ENCODE measurements at places on chromosomes 7 and 10.

- no peak for DNase-seq
Measured at GRCh38 chr7:117347962-117348672, 25.3 kb upstream of the WNT2 start.

GRCh38 chr10:31596765-31597164 lies 277.7 kb downstream of the ZEB1 start:
- no peak for DNase-seq

GRCh38 chr7:128236924-128237586 lies 4.0 kb upstream of the LEP start:
- no peak for DNase-seq

- DNase-seq = peak; percentile 21
Measured at GRCh38 chr7:17640730-17641377, 299.4 kb downstream of the SNX13 start.

DNA sequence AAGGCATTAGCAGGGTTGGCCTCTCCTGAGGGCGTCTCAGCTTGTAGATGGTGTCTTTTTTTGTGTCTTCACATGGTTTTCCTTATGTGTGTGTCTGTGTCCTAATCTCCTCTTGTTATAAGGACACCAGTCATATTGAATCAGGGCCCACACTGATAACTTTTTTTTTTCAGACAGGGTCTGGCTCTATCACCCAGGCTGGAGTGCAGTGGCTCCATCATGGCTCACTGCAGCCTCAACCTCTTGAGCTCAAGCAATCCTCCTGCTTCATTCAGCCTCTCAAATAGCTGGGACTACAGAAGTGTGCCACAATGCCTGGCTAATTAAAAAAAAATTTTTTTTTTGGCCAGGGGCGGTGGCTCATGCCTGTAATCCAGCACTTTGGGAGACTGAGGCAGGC lies 41.3 kb upstream of the KMT2C start:
- no peak for DNase-seq

GRCh38 chr7:86964973-86965726 lies 94.3 kb downstream of the ELAPOR2 start:
- no peak for DNase-seq

- no peak for DNase-seq
Measured at GRCh38 chr7:104005197-104005596, 15.7 kb upstream of the RELN start.

DNA sequence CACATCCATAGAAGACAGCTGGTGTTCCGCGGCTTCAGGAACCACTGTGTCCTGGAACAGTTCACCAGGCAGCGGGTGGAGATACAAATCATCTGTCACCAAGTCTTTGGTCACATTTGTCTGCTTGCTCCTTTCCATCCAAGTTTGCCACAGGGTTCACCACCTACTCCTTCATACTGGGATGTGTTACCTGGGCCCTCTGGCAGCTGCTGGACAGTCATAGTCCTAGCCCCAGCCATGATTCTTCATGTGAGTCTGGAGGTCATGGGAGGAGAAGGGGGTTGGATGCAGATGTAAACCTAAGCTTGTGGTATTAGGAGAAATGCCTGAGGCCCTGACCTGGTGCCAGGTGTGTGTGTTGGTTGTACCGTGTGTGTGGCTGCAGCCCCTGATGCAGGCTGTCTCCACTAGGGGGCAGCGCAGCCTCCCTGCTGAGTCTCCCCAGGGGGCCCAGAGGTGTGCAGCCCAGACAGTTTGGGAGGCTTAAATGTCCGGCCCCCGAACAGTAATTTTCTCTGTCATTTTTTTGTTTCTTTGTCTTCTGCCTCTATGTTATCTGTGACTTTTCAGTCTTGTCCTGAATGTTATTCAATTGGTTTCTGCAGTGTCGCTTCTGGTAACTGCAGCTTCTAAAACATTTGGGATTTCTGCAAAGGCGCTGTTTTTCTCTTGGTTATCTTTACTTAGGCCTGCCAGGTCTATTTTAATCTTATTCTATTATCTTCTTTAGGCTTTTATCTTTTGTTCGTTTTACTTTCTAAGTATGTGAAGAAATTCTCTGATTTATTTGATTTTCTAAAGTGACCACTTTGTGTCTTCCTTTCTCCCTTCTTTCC lies 14.8 kb downstream of the NPS start:
- no peak for DNase-seq

- DNase-seq = no peak
Measured at GRCh38 chr10:129438024-129438423, 29.0 kb upstream of the MGMT start.

- DNase-seq = peak; percentile 49
Measured at GRCh38 chr10:43287056-43288007, 20.5 kb upstream of the RASGEF1A start.

GRCh38 chr7:159067576-159068487 lies 76.8 kb downstream of the VIPR2 start:
- no peak for DNase-seq

DNA sequence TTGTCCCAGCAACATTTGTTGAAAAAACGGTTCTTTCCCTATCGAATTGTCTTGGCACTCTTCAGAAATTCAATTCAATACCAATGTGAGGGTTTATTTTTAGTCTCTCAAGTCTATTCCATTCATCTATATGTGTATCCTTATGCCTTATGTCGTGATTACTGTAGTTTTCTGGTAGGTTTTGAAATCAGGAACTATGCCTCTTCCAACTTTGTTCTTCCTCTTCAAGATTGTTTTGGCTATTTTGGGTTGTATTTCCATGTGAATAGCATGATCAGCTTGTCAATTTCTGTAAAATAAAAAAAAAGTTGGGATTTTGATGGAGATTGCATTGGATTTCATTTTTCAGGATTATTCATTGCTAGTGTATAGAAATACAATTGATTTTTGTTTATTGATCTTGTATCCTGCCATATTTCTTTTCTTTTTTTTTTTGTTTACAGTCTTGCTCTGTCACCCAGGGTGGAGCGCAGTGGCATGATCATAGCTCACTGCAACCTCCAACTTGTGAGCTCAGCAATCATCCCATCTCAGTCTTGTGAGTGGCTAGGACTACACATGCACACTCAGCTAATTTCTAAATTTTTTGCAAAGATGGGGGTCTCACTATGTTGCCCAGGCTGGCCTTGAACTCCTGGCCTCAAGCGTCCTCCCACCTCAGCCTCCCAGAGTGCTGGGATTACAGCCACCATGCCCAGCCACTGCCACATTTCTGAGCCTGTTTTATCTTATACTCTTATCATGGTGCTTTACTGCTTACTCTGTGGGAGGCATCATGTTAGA lies 46.2 kb upstream of the MKLN1 start:
- no peak for DNase-seq

DNA sequence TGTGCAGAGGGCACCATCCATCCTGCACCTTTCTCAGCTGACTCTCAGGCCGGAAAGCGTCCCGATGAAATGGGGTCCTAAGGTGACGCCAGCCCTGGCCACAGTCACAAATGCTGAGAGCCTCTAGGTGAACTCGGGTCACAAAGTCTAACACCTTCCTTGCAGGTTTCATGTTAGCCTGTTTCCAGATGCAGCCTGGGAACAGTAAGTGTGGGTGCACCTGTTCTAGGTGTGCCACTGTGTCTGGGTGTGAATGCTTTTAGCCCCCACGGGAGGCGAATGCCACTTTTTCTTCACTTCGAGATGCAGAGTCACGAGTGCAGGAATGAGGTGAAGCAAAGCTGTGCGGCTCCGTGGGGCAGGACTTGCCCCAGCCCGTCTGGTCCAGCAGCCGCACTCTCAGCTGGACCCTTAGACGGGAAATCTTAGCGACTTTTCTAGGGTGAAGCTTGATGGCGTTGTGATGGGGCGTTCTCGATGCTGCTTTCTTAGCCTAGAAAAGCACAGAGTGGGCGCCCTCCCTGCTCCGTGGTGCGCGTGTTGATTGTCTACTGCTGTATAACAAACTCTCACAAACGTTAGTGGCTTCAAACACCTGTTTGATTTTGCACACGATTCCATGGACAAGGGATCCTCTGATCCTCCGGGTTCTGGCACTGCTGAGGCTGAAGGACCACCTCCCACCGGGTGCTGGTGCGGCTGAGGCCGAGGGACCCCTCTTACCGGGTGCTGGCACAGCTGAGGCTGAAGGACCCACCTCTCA lies 13.6 kb upstream of the VIPR2 start:
- DNase-seq = no peak

GRCh38 chr10:23630885-23631284 lies 192.0 kb downstream of the OTUD1 start:
- DNase-seq = no peak

GRCh38 chr10:89909752-89910151 lies 208.4 kb downstream of the KIF20B start:
- no peak for DNase-seq

DNA sequence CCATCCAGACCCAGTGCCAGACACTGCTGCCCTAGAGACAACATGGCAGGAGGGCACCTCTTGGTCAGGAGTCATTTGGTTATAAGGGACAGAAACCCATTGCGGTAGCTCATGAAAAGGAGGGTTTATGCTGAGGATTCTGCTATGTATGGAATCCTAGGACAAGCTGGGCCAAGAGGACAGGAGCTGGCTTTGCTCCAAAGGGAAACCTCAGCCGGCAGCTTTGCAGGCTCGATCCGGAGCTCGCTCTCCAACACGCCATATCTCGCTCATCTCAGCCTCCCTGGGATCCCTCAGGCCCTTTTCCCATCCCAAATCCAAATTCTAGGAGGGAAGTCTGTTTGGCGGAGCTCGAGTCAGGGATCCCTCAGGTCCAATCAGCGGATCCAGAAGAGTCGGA lies 345.7 kb downstream of the GLRX3 start:
- no peak for DNase-seq

DNA sequence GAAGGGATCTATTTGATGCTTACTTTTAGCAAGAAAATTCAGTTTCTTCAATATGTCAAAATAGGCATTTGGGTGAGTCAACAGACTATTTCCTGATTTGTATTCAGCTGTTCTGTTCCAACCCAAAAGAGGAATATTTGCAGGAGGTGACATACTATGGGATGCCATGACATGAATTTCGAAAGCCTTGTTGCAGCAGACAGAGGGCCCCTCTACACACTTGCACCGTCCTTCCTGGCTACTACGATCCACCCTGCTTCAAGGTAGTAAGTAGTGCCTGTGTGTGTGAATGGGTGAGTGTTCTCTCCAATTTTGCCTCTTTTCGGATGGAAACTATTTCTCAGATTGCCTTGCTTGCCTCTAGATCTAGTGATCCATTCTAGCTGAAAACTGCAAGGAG lies 413.0 kb upstream of the ADARB2 start:
- DNase-seq = no peak

DNA sequence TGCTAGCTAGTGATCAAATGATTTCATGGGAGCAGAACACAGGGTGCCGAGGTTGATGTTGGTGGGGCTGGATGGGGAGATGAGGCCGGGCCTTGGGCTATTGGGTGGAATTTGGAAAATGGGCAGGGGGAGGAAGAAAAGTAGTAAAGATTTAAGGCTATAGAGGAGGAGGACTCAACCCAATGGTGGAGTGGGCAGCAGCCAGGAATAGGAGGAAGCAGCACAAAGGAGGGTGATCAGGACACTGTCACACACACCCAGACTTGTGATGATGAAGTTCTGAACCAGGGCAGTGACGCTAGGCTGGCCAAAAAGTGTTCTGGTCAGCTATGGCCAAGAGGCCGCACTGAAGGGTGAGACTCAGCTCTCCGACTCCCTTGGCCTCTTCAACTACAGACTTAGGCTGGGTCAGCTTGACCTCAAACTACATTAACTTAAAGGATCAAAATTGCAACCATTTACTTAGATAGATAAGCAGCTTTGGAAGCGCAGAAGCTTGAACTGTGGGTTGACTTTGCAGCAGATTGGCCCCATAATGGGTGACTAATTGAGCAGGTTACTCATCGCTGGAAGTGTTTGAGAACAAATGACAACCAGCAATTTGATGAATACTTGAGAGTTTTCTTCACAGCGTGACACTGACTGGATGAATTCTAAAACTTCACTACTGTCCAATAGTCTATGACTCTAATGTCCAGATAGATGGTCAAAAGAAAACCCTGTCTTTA lies 29.4 kb upstream of the GPR26 start:
- DNase-seq = no peak

GRCh38 chr10:80447436-80448190 lies 6.5 kb upstream of the TSPAN14 start:
- DNase-seq = no peak

GRCh38 chr7:133081119-133081598 lies 731 bp downstream of the CHCHD3 start:
- DNase-seq = no peak

GRCh38 chr10:99993701-99994689 lies 15.8 kb downstream of the DNMBP start:
- peak; percentile 74 for DNase-seq

GRCh38 chr7:23533238-23533604 lies 1.4 kb upstream of the TRA2A start:
- DNase-seq = no peak

Data from HTR-8/SVneo (cell line).